ENCODE measurements at places on chromosomes 3 and 15.

DNA sequence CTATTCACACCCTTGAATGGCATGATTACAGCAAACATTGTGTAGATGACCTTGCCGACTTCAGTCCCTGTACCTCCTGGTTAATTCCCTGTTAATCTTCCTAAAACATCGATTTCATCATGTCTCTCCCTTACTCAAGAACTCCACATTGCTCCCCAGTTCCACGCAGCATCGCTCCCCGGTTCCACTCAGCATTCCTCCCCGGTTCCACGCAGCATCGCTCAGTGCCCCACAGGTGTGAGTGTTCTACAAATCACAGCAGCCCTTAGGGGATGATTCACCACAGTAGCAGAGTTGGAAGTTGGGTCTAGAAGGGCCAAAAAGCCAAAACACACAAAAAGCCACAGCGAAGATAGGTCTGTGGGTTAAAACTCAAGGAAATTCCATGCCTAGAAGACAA is 8.6 kb upstream of the TNK2 start:
- DNase-seq: no peak

DNA sequence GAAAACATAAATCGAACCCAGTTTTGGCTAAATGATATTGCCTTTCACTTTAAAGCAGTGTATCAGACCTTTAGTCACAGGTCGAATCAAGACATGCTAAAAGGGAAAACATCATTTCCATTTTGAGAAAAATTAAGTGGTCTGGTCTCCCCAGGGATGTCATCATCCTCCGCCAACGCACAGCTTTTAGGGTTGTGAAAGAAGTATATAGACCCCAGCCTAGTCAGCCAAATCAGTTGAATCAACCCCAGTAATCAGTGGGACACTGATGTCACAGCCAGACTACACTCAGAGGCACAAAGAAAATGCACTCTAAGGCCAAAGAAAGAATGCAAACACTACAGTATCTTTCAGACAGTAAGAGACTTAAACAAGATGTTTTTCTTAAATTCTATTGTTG is 187.4 kb downstream of the ZIC4 start:
- DNase-seq: no peak

GRCh38 chr15:74657846-74658245 is 38.0 kb downstream of the EDC3 start:
- no peak for DNase-seq

DNA sequence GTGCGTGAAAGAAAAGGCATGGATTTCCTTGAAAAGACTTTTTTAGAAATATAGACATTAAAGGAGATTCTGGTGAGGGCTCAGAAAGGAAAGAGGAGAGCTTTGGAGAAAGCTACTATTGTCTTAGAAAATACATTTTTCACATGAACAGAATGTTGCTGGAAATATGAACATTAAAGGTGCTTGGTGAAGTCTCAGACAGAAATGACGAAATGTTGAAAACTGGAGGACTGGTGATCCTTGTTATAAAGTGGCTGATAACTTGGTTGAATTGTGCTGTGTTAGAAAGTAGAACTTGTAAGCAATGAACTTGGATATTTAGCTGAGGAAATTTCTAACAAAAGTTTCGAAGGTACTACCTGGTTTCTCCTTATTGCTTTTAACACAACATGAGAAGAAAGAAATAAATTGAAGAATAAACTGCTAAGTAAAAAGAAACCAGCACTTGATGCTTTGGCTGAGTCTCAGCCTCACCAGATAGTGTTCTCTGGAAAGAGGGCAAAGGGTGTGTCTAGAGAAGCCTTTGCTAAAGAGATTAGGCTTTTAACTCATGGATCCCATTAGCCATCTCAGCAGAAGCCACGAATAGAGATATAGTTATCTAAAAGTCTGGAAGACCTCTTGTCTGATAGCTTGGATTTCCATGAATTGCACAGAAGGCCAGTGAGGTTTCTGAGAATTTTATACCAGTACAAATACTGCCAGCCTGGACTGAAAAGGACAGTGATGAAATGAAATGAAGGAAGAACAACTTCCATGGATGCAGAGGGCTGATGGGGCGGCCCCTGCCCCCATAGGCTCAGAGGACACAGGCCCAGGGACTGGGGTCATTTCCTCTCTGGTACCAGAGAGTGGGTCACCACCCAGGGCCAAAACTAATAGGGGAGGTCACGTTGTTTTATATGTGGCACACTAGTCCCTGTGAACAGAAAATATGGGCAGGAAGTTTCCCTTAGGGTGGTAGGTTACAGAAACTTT is 91.5 kb downstream of the RPL22L1 start:
- DNase-seq: no peak

DNA sequence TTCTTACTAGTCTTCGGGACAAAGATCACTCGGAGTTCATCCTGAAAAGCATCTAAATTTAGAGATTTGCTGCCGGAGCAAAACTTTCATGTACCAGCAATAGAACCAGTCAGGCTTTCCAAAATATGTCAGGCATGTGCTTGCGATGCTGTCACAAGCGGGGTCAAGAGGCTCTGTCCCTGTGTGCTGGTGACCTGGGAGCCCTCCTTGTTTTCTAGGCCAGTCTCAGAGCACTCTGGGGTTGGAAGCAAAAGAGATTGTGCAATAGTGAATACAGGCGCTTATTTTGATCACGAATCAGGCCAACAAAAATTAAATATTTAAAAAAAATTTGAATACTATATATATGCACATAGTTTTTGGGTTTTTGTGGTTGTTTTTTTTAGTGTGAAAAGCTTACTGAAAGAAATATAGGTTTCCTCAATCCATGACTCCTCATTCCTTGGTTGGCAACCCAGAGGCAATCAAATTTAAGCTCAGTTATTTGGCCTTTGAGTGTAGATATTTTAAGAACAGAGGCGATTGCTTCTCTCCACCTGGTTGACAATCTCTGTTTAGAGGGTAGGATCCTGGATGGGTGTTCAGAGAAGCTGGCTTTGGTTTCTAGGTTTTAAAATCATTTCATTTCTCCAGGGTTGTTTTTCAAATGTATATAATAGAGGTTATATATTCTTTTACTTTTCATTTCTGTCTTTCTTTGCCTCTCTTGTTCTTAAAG is 8.4 kb upstream of the KLHL24 start:
- DNase-seq: no peak

- DNase-seq: no peak
These were observed 64.9 kb downstream of the DIPK2A start for GRCh38 chr3:144036498-144036897.

DNA sequence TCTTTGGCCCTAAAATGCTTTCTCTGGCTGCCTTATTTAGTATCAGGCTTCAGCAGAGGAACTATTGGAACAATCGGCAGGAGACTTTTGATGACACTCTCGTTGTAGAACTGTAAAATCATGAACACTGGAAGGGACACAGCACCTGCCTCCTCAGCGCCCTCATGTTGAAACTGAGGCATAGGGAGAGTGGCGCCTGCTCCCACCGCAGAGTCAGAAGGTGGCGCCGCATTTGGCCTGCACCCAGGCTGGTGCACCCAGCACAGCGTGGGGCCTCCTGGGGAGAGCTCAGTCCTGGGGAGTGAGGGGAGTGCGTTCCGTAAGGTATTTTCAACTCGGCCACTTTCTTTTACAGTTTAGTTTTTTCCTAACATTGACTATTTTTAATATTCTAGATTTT is 78.2 kb upstream of the BLM start:
- no peak for DNase-seq

Data from HCT116 (cell line).